ENCODE measurements at places on chromosomes 5 and 9.

DNA sequence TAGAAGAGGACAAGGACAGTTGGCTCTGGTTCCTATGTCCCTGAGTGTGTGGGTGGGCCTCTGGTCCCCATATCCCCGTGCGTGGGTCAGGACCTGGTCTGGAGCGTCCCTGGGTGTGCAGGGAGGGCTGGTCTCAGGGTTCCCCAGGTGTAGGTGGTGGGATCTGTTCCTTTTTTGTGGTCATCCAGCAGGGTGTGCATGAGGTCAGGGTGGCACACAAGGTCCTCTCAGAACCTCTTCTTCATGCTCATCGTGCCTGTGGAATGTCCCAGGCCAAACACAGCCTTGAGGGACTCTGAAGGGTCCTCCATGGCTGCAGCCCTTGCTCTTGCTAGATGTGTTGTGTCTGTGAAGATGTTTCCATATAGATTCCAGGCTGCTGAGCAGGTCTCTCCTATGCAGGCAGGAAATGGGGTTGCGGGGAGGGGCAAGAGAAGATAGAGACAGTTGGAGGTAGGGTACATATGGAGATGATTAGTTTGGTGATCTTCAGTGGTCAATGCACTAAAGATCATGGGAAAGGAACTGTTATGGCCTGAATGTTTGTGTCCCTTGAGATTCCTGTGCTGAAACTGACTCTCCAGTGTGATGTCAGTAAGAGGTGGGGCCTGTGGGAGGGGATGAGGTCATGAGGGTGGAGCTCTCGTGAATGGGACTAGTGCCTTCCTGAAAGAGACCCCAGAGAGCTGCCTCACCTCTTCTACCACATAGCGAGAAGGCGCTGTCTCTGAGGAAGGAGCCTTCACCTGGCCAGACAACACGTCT is 53.1 kb downstream of the NXNL2 start:
- DNase-seq: no peak

DNA sequence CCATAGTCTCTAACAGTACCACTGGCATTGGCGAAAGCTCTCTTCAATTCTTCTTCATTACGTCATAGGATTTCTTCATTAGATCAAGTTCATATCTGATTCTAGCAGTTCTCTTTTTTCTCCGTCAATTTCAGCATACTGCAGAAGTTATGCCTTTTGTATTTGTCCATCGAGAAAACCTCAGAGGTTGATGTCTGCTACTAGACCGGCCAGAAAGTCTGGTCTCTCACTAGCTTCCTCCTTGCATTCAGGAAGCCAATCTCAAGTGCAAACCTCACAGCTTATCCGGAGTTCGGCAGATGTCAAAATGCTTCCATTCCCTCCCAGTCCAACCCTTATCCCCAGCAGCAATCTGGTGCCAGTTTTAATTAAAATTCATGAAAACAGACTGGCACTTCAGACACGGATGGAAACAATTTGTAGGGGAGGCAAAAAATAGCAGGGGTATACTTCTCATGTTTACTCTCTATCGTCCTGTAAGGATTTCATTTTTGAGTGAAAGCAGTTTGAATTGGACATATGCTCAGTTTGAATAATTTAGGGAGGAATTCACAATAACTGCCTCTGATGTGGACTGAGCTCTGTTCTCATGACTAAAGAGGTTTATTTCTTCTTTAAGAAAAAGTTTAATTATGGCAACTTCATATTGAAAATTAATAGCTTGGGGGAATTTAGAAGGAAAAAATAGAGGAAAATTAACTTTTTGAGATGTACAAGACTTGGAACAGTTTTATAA is 56.4 kb upstream of the TMC1 start:
- DNase-seq: peak; percentile 80

- no peak for DNase-seq
These were observed 97.8 kb upstream of the C5orf63 start for GRCh38 chr5:127170918-127171600.

- peak; percentile 39 for DNase-seq
These were observed 69.0 kb downstream of the MEF2C start for GRCh38 chr5:88813805-88814575.

DNA sequence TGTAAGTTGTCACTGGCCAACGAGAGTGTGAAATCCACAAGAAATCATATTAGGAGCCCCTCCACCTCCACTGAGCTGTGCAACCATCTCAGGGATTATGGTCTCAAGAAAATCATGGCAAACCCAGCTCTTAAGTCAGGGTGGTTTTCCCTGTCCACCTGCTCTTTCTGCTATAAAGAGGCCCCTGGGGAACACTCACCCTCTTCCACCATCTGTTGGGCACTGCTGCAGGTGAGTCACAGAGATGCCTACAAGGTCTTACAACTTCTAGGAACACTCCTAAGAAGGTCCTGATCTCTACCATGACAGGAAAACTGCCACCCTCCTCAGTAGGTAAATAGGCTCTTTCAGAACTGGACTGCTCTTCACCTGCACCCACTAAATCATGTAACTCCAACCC is 61.8 kb downstream of the DRD1 start:
- no peak for DNase-seq

- peak; percentile 80 for DNase-seq
These were observed 25.1 kb upstream of the CDKN2AIPNL start for GRCh38 chr5:134436523-134437339.

- DNase-seq: peak; percentile 87
These were observed 7.7 kb upstream of the TRAF1 start for GRCh38 chr9:120934281-120934680.

DNA sequence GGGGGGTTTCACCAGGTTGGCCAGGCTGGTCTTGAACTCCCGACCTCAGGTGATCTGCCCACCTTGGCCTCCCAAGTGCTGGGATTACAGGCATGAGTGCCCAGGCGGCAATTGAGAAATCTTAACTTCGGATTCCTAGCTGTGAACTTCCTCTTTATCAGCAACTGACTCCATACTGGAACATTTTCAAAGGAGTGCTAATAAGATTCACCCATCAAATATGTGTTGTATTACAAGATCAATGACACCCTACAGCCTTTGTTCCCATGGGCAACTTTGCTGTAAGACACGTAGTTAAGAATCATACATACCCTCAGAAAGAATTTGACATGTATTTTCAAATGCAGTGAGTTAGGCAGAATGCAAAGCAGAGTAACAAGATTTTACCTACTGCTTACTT is 23.1 kb upstream of the ACOT12 start:
- no peak for DNase-seq

- no peak for DNase-seq
These were observed 3.8 kb upstream of the PTGS1 start for GRCh38 chr9:122367065-122367464.

GRCh38 chr5:181043285-181044092 is 3.4 kb downstream of the BTNL9 start:
- DNase-seq: no peak

GRCh38 chr9:79604149-79604548 is 32.4 kb downstream of the TLE4 start:
- no peak for DNase-seq

DNA sequence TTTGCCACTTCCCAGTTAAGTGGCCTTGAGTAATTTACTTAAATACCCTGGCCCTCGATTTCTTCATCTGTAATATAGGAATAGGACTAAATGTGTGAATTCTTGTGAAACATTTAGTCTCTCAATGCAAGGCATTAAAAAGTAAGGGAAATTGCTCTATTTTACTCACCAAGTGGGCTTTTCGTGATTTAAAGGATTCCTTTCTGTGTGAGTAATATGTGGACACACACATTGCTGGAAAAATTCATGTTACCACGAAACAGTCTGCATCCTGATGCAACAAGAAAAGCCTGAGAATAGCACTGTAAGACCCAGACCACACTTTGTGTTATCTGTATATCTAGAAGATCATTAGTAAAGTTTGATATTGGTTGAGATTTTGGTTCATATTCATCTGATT is 1243.0 kb upstream of the CDH9 start:
- no peak for DNase-seq

GRCh38 chr5:157295247-157295646 is 29.3 kb downstream of the CYFIP2 start:
- DNase-seq: no peak

GRCh38 chr5:80246995-80247729 is 8.7 kb downstream of the SERINC5 start:
- DNase-seq: peak; percentile 33
